ENCODE measurements at places on chromosomes 16 and 17.

DNA sequence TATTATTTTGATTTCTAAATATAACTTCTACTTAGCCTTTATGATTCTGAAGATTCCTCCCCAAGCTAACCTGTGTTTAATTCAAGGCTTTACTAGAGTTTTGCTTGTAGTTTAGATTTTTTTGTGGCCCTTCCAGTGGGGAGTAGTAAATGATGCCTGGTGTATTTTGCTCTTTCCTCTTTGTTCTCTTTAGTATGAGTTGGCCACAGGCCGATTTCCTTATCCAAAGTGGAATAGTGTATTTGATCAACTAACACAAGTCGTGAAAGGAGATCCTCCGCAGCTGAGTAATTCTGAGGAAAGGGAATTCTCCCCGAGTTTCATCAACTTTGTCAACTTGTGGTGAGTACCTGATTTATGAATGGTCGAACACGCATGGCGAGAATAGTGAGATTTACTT, 108.3 kb downstream of the MAP2K4 start:
- no peak for DNase-seq

- no peak for DNase-seq
Measured at GRCh38 chr16:18983565-18984434, at the start of gene TMC7. TMC7 (plus strand) TSS chr16:18983934; CDS start chr16:18984064, 130 bp downstream.

GRCh38 chr17:6177941-6178694, 107.9 kb downstream of the WSCD1 start:
- no peak for DNase-seq

DNA sequence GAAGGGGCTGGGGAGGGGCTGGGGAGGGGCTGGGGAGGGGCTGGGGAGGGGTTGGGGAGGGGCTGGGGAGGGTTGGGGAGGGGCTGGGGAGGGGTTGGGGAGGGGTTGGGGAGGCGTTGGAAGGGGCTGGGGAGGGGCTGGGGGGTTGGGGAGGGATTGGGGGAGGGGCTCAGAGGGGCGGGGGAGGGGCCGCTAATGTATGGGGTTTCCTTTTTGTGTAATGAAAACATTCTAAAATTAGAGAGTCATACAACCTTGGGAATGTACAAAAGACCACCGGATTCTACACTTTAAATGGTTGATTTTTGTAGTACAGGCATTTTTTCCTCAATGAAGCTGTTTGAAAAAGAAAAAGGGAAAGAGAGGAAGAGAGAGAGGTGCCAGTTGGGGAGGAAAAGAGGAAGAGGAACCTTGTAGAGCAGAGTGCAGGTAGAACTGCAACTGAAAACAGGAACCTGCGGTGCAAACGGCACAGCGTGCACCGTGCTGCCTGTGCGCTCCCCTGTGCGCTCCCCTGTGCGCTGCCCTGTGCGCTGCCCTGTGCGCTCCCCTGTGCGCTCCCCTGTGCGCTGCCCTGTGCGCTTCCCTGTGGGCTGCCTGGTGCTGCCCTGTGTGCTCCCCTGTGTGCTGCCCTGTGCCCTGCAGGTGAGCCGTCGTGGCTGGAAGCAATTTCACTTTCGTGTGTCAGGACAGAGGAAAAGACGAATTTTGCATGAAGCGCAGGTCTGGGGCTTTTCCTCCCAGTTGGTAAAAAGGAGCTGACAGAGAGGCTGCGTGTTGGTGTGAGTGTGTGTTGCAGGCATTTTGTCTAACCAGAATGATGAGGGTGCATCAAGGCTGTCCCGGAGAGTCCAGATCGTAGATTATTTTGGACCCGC, 40.8 kb downstream of the METRNL start:
- DNase-seq, result no peak

- DNase-seq, result no peak
Measured at GRCh38 chr17:36673637-36674277, 72.4 kb downstream of the MRM1 start.

DNA sequence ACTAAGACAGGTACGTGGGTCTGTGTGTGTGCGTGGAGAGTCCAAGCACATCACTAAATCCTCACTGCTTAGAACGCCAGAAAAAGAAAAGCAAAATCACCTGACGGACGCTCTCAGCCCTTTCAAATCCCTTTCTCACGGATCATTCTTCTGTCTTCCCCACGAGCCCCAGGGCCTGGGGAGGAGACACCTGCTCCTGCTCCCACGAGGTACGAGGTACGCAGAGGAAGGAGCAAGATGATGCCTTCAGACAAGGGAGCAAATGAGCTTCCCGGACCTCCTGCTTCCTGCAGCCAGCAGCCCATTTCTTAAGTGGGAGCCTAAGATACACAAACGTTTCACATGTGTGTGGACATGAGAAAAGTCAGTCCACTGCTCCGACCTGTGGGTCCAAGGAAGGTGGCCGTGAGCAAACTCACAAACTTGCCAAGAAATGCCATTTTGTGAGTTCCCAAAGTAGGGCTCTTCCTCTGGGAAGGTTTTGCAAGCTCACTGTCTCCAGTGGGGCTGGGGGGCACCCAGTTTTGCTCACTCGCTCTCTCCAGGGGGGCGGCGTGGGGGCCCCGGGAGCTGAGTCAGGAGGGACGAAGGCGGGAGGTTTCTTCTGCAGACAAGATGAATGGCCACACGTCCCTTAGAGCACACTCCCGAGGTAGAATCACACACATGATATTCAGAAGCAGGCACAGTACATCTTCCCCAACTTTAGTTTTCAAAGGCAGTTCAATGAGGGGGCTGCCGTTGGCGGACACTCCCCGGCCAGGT, 68.1 kb downstream of the MRM3 start:
- DNase-seq, result no peak

DNA sequence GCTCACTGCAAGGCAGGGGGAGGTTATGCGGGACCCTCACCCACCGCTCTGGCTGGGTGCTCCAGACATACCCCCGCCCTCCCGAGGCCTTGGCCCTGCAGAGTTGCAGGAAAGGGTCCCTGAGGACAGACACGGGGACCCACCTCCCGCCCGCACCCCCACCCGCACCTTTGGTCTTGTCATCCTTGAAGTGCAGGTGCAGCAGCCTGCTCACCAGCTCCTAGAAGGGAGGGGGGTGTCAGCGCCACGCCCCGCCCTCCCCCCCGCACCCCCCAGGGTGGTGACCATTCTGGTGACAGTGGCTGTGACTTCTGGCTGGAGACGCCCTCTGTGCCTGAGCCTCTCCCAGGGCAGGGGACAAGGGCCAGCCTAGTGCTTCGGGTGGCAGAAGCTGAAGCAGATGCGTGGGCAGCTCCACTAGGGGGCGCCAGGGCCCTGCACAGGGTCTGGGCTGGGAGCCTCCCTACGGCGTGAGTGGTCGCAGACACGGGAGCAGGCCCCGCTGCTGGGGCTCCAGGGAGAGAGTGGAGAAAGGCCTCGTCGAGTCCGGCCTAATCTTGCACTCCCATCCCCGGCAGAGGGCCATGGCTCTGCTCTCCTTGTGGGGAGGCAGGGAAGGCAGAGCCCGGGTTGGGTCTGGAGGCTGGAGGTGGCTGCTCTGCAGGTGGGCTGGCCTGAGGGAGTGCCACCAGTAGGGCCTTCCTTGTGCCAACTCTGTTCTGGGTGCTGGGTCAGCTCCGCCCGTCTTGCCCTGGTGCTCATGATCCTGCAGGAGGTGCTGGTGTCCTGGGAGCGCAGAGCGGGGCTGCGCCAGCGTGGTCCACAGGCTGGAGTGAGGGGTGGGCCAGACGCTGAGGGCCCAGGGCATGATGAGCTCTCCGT, 2.7 kb downstream of the CENPX start:
- DNase-seq, result peak; percentile 51

GRCh38 chr17:18981642-18982424, 22.7 kb downstream of the FAM83G start:
- DNase-seq, result no peak

Measured in effector CD4-positive, alpha-beta T cell (primary cell).